ENCODE measurements at places on chromosomes 6 and 20.

GRCh38 chr6:157887892-157888291, 64.8 kb downstream of the SNX9 start:
- DNase-seq = no peak

GRCh38 chr6:168216751-168217191, 102.8 kb downstream of the DACT2 start:
- no peak for DNase-seq

DNA sequence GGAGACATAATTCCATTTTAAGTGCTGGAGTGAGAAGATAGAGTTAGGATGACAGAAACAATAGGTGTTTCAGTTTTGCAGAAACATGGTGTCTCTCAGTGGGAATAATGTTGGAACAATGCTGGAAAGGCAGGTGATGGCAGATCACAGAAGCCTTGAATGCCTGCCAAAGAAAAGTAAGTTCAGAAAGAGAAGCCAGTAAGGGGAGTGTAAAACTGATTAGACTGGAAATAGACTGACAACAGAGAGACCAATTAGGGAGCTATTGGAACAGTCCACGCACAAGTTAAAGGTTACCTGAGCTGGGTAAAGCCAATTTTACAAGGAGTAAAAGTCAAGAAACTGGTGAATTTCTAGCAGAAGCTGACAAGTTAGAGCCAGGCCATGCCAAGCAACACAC, 142.9 kb downstream of the TFAP2A start:
- DNase-seq = no peak

- no peak for DNase-seq
Measured at GRCh38 chr6:20870493-20870892, 336.2 kb downstream of the CDKAL1 start.

DNA sequence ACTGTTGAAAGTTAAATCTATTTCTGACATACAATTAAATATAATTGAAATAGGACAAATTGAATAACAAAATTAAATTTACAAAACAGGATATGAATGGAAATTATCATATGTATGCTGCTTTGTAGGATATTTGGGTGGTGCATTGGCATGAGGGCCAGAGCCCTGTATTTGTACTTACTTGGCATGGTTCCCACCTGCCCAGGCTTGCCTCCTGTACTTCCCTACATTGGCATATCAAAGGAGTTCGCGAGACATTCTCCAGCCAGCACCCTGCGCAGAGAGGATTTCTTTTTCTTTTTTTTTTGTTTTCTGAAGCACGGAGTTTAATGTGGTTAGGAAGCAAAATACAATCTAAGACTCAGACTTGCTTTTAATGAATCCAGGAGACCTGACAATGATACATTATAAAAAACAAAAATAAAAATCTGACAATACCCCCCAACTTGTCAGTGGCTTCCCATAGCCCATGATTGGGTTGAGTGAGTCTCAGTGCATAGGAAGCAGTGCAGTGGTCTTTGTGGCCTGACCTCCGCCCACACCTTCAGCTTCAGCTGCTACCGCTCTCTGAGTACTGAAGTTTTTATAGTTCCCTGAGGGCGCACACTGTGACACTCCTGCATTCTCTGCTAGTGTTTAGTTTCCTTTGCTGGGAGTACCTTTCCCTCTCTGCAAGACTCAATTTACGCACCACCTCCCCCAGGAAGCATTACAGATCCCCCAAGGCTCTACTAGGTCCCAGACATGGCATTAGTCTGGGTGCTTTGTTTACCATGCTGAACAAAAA, 440.8 kb downstream of the UTRN start:
- no peak for DNase-seq

DNA sequence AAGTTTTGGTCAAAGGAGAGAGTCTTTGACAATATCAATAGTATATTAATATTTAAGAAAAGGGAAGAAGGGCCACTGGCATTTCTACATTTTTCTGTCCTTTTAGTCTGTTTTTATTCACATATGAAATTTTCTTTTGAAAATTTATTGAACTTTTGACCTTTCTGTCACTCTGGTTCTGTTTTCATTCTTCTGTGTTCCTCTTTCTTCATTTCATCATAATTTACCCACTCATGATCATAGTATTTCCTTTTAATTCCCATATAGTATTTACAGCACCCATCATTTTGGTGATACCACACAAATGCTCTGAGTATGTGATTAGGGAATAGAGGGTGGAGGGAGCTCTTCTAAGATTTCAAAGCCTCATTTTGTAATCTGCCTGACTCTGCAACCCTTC, 142.8 kb downstream of the GJA1 start:
- DNase-seq = no peak

DNA sequence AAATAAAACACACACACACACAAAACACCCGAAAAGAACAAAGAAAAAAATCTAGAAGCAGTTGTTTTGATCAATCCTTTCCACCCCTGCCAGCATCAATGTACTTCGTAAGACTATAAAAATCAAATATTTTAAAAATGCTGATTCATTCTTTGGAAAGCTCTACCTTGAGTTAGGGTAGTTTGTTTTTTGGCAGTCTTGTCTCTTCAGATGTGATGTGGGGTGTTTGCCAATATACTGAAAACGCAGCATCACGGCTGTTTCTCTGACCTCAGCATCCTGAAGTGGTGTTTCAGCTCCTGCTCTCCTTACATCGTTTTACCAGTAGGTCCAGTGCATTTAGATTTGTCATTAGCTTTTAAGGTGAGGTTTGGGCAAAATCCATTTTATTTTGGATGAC, 526.0 kb downstream of the UTRN start:
- DNase-seq = no peak

DNA sequence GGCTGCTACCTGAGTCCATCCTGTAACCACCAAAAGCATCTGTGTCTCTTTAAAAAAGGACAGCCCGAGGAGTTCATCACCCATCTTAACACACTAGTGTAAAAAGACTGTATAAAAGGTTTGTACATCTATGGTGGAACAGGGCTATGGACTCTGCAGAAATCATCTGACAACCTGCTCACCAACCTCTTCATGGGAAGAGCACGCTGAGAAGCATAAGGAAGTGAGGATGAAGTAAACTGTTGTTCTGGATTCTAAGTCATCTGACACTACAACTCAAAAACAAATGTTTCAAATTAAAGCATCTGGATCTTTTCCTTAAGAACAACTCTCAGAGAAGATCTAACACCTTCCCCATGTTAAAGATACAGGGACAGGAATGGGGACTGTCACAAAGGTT, 5.4 kb downstream of the IFNGR1 start:
- DNase-seq = no peak

DNA sequence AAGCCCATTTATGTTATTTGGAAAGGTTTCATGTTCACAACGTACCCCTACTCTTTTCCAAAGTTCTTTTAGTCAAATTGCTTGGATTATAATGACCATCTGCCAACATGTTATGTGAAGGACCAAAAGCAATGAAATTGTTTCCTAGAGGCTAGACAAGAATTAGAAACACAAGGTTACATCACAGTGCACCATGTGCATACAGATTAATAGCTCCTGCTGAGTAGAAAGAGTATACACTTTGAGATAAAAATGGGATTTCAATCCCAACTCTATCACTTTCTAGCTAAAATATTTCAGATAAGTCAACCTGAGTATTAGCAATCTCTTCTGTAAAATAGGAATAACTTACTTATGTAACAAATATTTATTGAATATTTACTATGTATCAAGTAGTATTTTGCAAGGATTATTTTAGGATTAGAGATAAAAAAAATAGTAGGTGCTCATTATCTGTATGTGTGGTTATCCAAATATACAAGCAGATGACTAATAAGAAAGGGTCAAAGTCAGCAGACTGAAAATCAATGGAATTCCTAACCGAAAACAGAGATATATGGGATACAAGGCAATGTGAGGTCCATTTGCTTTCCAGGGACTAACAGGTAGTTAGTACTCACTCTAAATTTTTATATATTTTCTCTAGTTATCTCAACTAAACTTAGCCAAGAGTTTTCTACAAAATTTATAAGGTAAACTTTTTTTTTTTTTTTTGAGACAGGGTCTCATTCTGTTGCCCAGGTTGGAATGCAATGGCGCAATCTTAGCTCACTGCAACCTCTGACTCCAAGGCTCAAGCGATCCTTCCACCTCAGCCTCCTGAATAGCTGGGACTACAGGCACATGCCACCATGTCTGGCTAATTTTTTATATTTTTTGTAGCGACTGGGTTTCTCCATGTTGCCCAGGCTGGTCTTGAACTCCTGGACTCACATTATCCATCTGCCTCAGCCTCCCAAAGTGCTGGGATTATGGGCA, 127.7 kb downstream of the PDSS2 start:
- no peak for DNase-seq
